LoVo (cell line): ENCODE measurements at places on chromosomes 2 and 18.
A peak's percentile ranks its signal among the peaks of the same experiment; 100 is the strongest.

- DNase-seq, result no peak
These were observed 278.7 kb upstream of the MGAT5 start for GRCh38 chr2:133975135-133975534.

- no peak for DNase-seq
These were observed 13.0 kb downstream of the MCEE start for GRCh38 chr2:71117063-71117462.

DNA sequence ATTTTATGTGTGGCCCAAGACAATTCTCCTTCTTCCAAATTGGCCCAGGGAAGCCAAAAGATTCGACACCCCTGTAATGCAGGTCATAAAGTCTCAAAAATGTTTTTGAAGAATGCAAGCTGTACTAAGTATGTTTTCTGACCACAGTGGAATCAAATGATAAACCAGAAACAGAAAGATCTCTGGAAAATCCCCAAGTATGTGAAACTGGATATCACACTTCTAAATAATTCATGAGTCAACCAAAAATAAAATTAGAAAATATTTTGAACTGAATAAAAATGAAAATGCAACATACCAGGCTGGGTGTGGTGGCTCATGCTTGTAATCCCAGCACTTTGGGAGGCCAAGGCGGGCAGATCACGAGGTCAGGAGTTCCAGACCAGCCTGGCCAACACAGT lies 34.1 kb upstream of the UBE2F start:
- DNase-seq, result no peak

DNA sequence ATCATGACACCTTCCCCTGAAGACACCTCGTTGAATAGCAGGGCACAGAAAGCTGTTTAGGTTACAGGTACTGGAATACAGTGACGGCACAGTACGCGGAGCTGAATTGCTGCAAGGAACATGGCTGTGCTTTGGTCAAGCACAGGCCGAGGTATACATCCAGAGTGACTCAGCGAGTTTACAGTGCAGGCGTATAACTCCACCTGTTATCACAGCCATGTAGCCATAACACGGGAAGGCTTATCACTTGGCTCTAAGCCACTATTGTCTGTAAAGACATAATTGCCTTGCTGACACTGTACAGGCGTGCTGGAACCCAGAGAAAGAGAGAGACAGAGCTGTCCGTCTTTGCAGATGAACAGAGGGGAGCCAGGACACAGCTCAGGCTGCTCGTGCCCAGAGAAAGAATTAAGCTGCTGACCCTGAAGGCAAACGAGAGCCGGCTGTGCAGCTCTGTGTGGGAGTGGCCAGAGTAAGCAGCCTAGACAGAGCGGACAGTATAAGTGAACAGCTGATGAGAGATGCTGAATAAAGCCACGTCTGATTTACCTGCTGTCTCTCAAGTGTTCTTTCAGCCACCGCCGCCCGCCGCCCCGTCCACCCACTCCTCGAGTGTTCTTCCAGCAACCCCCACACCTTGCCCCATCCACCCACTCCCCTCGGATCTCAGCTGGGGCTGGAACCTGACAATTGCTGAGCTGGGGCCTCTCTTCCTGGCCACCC lies 87.3 kb upstream of the PPP1CB start:
- no peak for DNase-seq

DNA sequence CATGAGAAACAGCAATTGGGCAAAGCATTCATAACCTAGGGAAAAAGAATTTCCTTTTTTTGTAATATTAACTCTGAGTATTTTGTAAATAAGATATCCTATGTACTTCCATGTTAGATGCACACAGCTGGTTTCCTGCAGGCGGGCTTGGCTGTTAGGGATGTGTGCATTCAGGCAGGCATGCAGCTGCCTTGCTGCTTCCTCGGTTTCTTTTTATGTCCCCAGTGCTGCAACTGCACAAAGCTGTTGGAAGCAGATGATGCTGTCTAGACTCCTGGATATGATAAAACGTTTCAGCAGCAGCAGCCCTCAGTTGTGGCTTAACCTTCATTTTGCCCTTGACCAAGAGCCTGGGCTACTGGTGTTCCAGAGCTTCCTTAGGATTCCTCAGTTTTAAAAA lies 89.4 kb upstream of the EML6 start:
- DNase-seq, result no peak

- no peak for DNase-seq
These were observed 16.5 kb upstream of the VIT start for GRCh38 chr2:36680012-36680411.

- no peak for DNase-seq
These were observed 169.6 kb downstream of the FMNL2 start for GRCh38 chr2:152504618-152505017.

DNA sequence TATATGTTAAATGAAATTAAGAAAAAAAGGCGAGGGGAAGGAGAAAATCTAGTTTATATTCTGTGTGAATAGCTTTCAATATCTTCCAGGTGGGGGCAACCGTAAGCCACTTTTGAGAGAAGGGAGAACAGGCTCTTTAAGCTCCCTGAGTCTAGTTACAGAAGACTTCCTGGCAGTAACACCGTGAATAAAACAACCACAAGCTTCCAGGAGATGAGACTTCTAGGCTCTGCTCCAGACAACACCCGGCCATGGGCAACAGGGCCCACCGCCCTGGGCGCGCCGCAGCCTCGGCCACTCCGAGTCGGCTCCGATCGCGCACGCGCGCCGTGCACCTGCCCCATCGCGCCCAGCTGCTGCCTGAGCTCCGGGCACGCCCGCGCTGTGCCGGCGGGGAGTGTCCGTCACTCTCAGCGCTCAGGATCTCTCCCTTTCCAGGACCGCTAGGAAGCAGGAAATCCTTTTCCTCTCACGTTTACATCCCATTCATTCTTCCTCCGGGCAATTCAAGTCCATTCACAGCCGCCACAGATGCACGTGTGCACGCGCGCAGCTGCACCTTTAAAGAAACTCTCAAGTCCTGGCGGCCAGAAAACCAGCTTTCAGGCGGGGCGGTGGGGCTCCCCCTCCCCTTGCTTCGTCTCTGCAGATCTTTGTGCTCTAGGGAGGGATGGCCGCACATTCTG lies 19.4 kb upstream of the PAX3 start:
- DNase-seq, result peak; percentile 85

DNA sequence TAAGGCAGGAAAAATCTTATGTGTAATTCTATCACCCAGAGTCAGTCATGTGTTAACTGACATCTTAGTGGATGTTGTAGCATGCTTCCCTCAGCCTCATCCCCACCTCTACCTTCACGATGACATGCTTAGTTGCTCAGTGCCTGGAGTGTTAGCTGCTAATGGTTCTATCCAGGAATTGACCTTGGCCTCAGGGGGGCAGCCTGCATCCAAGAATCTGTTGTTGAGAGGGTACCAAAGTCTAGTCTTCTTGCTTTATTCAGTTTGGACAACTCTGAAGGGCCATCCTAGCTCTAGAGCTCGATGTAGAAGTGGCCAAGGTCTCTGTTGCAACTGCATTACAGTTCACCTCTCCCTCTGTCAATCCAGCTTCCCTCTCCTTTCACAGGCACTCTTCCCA lies 61.2 kb downstream of the ACYP2 start:
- peak; percentile 2 for DNase-seq

GRCh38 chr2:85600235-85600575 lies 2.3 kb downstream of the TMEM150A start:
- no peak for DNase-seq

GRCh38 chr2:12162269-12163247 lies 416.1 kb downstream of the LPIN1 start:
- no peak for DNase-seq

GRCh38 chr2:227717687-227718567 lies at the start of gene SLC19A3:
Gene SLC19A3 (minus strand): TSS chr2:227718028. CDS start chr2:227702318, 15,710 bp downstream.
- peak; percentile 66 for DNase-seq

DNA sequence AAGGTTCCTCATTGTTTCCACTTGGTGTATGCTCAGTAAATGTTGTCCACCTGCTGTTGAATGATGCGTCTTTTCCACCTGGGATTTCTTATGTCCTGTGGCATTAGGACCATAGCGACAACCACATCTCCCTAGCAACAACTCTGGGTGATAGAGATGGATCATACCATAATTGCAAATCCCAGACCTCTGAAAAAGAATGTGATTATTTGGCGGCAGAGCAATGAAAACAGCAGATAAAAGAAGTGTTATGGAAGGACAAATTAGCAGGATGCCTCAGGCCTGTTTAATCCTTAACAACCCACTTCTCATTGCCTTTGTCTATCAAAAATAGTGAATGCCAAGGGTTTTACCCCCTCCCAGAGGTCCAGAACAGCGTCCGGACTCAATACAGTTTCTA lies 278.9 kb downstream of the TSN start:
- DNase-seq, result no peak

DNA sequence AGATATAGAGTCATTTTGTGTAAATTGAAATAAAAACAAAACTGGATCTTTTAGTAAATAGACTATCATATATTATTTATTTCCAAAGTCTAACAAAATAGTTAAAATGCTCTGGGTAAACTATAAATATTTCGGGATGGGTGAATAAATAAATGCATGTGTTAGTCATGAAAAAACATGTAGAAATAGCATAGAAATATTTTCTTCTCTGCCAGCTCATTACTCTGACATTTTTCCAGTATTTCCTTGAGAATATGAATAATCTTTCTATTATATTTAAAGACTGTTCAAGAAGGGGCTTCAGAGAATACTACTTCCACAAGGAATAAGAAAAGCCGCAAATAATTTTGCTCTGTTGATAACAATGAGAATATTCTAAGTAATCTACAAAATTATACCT lies 880.4 kb downstream of the TRIB2 start:
- DNase-seq, result no peak

GRCh38 chr2:233803994-233804393 lies 25.9 kb downstream of the MROH2A start:
- DNase-seq, result no peak

DNA sequence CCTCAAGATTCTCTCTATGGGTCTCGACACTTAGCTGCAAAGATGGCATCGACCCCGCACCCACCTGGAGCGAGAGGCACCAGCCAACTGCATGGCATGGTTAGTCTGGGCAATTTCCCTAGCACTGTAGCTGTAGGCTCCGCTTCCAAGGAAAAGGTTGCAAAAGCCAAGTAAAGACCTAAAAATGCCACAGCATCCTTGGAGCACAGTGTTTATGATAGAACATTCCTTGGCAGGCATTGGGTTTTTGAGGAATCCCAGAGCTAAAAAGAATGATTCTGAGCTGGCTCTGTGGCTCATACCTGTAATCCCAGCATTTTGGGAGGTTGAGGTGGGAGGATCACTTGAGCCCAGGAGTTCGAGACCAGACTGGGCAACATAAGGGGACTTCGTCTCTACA lies 22.9 kb downstream of the QPCT start:
- no peak for DNase-seq

GRCh38 chr2:26687328-26687727 lies 5.2 kb upstream of the KCNK3 start:
- DNase-seq, result no peak

DNA sequence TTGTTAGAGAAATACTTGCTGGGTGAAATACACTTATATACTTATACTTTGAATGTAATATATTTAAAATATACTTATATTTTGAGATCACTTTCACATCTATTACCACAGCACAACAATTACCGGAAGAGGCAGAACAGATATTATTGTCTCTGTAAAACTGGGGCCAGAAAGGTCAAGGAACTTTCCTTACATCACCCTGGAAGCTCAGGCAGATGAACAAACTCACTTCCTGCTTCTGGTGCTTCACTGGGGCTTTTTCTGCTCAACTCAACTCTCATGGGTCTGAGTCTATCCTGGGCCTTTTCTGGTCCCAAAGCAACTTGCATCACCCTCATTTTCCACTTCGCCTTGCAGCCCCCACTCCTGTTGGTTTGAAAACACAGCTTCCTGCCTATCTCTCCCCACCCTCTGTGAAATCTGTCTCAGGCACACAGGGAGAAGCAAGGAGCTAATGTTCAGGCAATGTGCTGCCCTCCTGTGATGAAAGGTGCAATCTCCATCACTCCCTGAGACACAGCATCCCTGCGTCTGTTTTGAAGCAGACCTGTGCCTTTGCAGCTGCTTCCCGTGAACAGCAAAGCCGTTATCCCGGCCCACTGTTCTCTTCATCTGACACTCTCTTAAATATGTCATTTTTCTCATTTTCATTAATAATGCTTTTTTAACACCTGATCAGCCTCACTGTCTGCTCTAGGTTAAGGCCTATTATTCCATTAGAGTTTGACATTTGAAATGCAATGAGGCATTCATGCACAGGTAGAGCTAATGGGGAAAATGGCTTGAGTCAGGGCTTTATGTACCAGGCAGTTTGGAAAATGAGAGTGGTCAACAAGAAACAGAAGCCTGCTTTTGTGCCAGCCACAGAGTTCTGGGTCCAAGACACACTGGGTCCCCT lies 251.9 kb upstream of the CHAC2 start:
- DNase-seq, result no peak

GRCh38 chr2:179263015-179263414 lies 1.6 kb downstream of the SESTD1 start:
- peak; percentile 45 for DNase-seq

GRCh38 chr2:85741211-85741832 lies 12.5 kb upstream of the ATOH8 start:
- no peak for DNase-seq

DNA sequence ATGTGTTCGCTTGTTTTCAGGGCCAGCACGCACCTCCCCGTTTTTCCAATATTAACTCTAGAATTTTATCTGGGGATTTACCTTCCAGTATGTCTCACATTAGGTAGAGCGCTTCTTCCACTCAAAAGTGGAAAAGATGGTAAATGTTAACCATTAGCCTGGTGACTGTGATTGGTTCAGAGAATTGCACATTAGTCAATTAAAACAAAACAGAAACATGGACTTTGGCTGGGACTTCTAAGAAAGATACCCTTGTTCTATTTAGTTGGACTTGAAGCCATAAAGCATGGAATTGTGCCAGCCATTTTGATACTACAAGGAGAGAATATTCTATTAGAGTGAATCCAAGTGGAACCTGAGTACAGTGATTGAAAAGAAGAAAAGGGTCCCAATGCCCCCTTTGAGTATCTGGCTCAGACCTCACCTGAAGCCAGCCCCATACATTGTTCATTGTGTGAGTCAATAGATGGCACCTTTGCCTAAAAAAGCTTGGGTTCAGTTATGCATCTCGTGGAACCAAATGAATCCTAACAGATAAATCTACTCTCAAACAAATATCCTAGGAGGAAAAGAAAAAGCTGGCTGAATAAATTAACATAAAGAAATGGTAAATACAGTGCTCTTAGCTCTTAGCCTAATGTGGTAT lies 354.3 kb downstream of the IRS1 start:
- no peak for DNase-seq
